BJ (cell line): ENCODE measurements at places on chromosomes 11 and 22. TPM values are rescaled to one million over a fixed set of nuclear protein-coding genes. Genes with fewer than 3 reads are reported as not detected.

DNA sequence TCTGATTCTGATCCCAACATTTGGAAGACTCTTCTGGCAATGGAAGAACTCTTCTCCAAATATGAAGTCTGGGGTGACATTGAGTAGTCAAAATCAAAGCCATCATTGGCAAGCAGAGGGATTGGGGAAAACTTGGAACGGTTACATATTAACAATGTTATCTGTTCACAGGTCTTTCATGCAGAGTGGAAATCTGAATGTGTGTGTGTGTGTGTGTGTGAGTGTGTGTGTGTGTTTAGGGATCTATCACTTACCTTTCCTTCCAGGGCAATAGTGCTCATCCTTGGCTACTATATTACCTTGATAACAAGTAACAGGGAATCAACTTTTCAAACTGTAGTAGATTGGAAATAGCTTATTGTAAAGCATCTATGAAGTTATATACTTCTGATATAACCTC is 55.3 kb downstream of the EHF start:
- DNase-seq = no peak

GRCh38 chr11:12754582-12755234 is 80.5 kb downstream of the TEAD1 start:
- DNase-seq = no peak

ANO1 gene
- 0.10 TPM in 1 of 2 replicates, not detected in the other for polyA plus RNA-seq

SNX32 gene
- polyA plus RNA-seq = 0.13 and 0.22 TPM in 2 replicates

OR5B3 gene
- polyA plus RNA-seq = not detected in 2 replicates

TUT1 gene
- 6.4 and 9.9 TPM in 2 replicates for polyA plus RNA-seq

LRRC32 gene
- 0.70 and 1.9 TPM in 2 replicates for polyA plus RNA-seq
